ELF-1 (cell line): ENCODE measurements at places on chromosomes 7 and 10.

GRCh38 chr7:120991161-120991560, 2.6 kb downstream of the CPED1 start:
- DNase-seq = no peak

- no peak for DNase-seq
These were observed 17.9 kb upstream of the PPA1 start for GRCh38 chr10:70250961-70251680.

GRCh38 chr10:63699785-63700613, 178.8 kb downstream of the REEP3 start:
- DNase-seq = no peak

DNA sequence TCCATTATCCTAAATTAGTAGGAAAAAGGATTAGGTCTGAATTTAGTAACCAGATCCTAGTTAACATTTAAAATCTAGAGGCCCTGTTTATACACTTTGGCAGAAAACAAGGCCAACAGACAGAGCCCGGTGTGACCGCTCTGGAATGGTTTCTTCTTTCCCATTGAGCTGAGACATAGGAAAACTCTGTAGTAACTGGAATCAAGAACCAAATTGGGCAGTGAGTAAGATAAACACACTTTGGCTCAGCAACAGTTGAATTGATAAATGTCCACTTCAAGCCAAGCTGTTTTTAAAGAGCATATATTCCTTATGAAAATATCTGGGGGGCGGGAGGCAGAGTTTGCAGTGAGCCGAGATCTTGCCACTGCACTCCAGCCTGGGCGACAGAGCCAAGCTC, 343.7 kb upstream of the SEMA3A start:
- DNase-seq = no peak

- DNase-seq = peak; percentile 83
These were observed 22.7 kb upstream of the AGFG2 start for GRCh38 chr7:100516135-100516812.

GRCh38 chr7:157704365-157704764, 367.6 kb downstream of the DNAJB6 start:
- no peak for DNase-seq

- DNase-seq = peak; percentile 28
These were observed 201.6 kb upstream of the LRRN3 start for GRCh38 chr7:110889335-110889734.

DNA sequence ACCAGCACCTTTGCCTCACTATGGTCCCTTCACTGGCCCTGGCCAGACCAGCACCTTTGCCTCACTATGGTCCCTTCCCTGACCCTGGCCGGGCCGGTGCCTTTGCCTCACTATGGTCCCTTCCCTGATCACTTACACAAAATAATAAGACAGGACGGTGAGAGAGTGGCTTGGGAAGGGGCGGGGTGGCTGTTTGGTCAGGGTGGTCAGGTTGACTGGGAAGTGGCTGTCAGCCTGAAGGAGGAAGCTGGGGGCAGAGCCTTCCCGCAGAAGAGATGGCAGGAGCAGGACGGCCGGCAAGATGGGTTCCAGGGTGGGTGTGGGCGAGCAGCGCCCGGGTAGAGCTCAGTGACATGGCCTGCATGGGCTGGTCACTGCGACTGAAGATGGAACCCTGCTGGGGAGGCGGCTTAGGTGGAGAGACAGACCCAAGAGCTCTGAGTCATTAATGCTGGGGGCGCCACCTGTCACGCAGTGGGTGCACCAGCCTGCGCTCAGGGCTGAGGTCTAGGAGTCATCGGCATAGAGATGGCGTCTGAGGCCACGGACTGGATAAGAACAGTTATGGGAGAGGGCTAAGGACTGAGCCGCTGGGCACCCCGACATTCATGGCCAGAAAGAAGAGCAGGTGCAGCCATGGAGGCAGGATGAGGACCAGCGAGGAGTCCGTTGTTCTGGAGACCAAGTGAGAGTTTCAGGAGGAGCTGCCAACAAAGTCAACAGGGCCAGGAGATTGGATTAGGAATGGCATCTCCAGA, 91.8 kb downstream of the CHST15 start:
- DNase-seq = peak; percentile 0

DNA sequence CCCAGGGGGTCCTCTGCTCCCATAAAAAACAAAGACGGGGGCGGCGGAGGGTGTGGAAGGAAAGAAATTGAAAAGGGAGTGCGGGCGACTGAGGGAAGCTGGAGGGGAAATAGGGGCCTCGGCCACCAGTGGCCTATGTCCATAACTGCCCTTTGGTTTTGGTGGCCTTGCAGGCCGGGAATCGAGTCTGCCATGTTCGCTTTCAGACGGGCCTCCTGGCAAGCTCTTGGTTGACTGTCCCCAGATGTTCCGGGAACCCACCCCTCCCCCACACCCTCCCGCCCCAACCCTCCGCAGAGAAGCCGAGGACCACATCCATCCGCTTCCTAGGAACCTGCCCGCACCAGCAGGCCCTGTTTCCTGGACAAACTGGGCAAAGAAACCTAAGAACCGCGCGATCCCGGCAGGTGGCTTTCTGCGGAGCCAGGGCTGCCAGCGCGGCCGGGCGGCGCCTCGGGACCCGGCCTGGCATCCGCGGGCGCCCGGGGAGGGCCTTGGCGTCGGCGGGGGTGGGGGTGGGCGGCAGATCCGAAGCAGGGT, 20.0 kb upstream of the GATA3 start:
- no peak for DNase-seq

GRCh38 chr10:51137756-51138529, 63.7 kb downstream of the PRKG1 start:
- no peak for DNase-seq

- DNase-seq = peak; percentile 60
These were observed 226.4 kb upstream of the HABP2 start for GRCh38 chr10:113326160-113327111.

DNA sequence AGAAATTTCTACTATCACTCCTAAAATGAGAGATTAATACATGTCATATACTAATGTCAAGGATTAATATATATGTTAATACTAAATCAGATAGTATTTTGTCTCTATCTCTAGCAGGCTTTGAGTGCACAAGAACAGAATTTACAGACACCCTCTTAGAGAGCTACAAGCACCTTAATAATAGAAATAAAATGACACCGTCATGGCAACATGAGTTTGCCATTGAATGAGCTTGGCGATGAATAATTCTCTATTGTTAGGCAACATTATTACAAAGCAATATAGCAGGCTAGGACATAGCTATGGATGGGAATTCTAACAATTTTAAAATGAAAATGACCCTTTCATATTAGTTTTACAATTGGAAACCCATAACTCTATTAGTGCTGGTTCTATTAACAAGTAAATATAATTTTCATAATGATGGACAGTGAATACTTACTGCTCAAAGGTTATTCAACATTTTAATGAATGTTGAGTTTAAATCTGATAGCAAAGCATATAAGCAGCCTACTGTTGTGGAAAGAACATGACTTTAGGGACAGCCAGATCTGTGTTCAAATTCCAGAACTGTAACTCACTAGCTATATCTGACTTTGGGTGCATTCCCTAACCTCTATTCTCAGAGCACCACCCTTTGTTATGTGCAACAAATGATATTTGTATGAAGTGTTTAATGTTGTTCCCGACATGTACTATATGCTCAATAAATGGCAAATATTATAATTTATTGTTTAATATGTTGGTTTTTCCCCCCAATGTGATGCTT, 184.5 kb upstream of the DKK1 start:
- no peak for DNase-seq

DNA sequence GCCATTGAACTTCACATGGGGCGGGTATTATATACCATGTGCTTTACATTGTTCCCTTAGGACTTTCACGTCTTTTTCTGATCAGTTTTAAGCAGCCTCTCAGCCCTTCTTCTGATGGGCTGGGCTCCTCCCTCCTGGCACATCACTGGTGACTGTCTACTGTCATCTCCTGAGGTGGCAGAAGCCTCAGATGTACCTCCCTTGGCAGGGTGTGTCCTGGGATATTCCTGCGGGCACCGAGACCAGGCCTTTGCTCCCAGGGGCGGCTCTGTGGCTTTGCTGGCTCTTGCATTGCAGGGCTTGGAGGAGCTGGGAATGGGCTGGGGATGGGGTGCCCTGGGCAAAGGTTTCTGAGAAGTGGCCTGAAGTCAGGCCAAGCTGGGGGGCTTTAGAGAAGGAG, 34.6 kb upstream of the GOLGA7B start:
- no peak for DNase-seq

GRCh38 chr7:138978541-138979184, 2.5 kb downstream of the KIAA1549 start:
- peak; percentile 31 for DNase-seq

GRCh38 chr10:28523725-28524252, 9.1 kb upstream of the WAC start:
- no peak for DNase-seq

GRCh38 chr7:134515569-134516468, 11.5 kb upstream of the AKR1B10 start:
- DNase-seq = no peak

GRCh38 chr10:86545101-86545500, 23.5 kb upstream of the WAPL start:
- no peak for DNase-seq

GRCh38 chr7:83429493-83429892, 219.4 kb downstream of the SEMA3E start:
- peak; percentile 81 for DNase-seq

GRCh38 chr7:100677308-100678267, 4.0 kb downstream of the GNB2 start:
- DNase-seq = no peak

DNA sequence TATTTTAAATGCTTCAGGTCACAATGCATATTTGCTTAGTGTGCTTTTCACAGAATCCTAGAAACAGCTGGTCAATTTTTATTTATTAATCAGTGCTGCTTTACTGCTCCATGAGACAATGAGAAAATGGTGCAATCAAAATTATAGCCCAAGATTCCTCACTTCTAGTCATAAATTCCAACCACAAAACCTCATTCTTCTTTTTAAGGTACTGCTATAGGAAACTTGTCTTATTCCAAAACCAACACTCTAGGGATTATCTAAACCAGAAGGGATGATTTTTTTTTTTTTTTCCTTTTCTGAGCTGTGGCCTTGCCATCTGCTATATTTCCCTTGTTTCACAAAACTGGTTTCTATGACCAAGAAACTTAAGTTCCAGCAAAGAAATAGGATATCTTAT, 64.0 kb upstream of the SEMA3A start:
- no peak for DNase-seq

DNA sequence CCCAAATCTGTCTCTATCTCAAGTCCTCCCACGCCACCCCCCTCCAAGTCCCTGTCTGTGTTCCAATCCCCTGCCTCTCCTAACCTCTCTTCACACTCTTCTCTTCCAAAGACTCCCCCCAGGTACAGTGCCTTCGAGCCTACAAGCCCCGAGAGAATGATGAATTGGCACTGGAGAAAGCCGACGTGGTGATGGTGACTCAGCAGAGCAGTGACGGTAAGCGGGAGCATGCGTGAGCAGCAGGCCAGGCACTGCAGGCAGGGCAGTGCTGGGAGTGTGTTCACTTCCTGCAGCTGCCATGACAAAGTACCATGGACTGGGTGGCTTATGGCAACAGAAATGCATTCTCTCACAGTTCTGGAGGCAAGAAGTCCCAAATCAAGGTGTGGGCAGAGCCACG, 23.4 kb downstream of the ARHGEF5 start:
- no peak for DNase-seq

GRCh38 chr10:70323138-70323696, 39.4 kb upstream of the NPFFR1 start:
- DNase-seq = no peak

GRCh38 chr7:111301891-111302290, 211.0 kb downstream of the LRRN3 start:
- DNase-seq = no peak

DNA sequence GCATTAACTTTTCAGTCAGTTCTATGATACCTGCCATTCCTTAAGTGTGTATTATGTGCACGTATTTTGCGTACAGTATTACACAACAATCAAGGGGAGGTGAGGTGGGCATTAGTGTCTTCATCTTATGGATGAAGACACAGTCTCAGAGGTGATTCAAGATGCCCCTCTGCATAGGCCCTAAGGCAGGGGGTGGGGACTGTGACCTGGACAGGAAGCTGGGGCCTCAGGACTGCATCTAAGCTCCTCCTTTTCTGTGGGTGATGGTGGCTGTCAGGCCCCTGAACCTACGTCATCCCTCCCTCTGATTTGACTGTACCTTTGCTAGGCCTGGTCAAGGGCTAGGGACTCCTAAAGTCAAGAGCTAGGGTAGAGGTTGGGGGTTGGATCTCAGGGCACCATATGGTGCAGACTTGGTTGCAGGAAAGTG, 38.9 kb downstream of the HK1 start:
- peak; percentile 80 for DNase-seq

DNA sequence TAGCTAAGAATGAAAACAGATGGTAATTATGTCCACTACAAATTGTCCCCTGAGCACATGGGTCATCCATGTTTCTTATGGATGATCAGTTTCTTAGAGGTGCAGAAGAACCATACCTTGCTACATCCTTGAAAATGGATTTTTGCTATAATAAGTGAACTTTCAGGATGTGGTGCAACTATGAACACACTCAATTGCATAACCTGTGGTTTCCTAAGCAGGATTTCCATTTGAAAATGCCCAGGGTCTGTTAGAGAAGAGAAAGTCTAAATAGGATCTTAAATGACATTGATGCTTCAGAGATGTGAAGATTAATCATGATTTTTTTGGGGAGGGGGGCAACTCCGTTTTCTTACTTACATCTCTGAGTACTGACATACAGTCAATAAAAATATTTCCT, 39.6 kb upstream of the CACNB2 start:
- DNase-seq = no peak

GRCh38 chr7:85474234-85474633, 287.4 kb upstream of the SEMA3D start:
- no peak for DNase-seq

- no peak for DNase-seq
These were observed 483.1 kb downstream of the GALNT17 start for GRCh38 chr7:71615017-71615416.

DNA sequence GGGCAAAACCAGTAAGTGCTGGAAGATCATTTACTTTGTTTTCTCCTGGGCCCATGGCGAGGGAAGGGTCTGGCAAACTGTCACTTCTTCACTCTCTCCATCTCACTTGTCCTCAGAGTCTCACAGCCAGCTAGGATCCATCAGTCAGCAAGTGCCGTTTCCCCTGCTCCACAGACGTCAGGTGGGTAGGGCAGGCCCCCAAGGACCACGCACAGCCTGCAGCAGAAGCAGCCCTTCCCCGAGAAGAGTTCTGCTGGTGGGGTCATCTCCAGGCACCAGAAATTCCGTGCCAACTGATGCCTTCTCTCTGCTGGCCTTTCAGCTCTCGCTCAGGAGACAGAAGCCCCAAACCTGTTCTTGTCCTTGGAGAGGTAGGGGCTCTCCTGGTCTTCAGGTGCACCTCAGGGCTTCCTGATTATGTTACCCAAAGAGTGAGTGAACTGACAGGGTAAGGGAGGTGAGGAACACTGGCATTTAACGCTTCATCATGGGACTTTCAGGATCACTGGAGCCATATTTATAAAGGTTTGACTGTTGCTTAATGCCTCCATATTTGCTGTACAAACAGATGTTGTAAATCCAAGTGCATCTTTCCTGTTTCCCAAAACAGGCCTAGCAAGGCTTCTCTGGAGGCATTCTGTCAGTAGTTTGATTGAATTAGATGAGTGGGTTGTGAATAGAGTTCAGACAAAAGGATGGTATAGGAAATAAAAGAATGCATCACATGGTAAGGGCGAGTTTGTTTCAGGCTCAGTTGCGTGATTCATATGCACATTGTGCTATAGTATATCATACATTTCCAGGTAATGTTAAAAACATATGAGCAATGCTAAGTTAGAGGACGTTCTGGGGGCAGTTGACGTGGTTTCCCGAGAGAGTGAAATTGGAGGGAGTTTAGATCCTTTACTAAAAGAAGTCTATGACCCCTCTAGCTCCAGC, 13.7 kb upstream of the TSPAN15 start:
- DNase-seq = no peak

GRCh38 chr7:85673876-85674275, 487.0 kb upstream of the SEMA3D start:
- no peak for DNase-seq
